ENCODE measurements at places on chromosomes 7 and 10. TPM values are rescaled to one million over a fixed set of nuclear protein-coding genes. Genes with fewer than 3 reads are reported as not detected.

The MNX1 gene
- not detected for total RNA-seq

The GPR26 gene
- not detected for total RNA-seq

The MEIG1 gene
- total RNA-seq, result not detected

The CDH23 gene
- total RNA-seq, result 12.8 TPM

DNA sequence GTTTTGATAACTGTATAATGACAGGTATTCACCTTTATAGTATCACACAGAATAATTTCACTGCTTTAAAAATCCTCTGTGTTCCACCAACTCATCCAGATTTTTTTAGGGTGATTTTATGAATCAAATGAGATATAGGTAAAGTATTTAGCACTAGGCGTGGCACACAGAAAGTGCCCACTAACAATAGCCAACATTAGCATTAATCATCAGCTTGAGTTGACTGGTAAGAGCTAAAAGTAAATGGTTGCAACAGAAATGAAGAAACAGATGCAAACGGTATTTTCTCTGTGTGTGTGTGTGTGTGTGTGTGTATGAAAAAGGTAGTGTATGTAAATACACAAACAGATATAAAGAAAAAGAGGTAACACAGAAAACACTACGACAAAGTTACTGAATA is 378.8 kb upstream of the ETV1 start:
- no peak for DNase-seq
- H3K27me3 ChIP-seq, result no peaks in the 10 kb centered on the region
- H3K36me3 ChIP-seq, result no peaks in the 10 kb centered on the region
- no peaks in the 10 kb centered on the region for H3K4me1 ChIP-seq
- H3K27ac ChIP-seq, result no peak overlapping the region
- H3K4me3 ChIP-seq, result no peak overlapping the region

DNA sequence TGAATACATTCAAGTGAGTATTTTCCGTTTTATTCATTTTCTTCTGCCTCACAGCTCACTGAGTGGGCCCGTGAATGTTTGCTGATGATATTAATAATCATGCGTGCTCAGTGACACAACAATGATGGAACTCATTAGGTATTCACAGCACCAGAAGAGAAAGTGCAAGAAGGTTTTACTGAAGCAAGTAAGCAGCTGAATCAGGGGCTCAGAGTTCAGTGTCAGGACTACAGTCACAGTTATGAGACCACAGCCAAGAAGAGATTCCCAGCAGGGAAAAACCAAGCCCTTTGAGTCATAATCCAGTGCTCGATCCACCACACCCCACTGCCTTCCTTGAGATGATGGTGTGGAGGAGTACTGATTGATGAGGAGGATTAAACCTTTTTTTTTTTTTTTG is 247.4 kb downstream of the KIAA1217 start:
- no peaks in the 10 kb centered on the region for H3K27me3 ChIP-seq
- H3K4me3 ChIP-seq, result no peak overlapping the region

DNA sequence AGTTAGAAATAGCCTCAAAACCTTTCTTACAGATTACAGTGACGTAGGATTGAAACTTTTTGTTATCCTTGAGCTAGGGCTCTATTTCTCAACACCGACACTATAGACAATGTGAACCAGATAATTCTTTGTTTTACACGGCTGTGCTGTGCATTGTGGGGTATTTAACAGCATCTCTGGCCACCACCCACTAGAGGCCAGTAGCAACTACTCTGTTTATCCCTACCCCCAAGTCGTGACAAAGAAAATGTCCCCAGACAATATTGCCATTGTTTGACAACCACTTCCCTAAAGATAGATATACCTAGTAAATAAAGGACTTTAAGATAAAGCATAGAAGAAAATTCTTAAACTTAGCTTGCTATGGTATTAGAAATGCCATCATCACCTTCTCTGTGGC is 359.6 kb downstream of the ARL4A start:
- H3K27ac ChIP-seq, result no peak overlapping the region
- no peaks in the 10 kb centered on the region for H3K36me3 ChIP-seq
- no peak for DNase-seq
- no peak overlapping the region for H3K4me3 ChIP-seq
- H3K4me1 ChIP-seq, result no peaks in the 10 kb centered on the region

GRCh38 chr7:8291397-8292141 is 29.6 kb upstream of the ICA1 start:
- H3K4me3 ChIP-seq, result no peak overlapping the region
- H3K4me1 ChIP-seq, result no peaks in the 10 kb centered on the region
- peaks cover 7% of the 10 kb centered on the region for H3K27me3 ChIP-seq
- no peak overlapping the region for H3K27ac ChIP-seq
- H3K36me3 ChIP-seq, result no peaks in the 10 kb centered on the region
